Effector memory CD8-positive, alpha-beta T cell (primary cell): ENCODE measurements at places on chromosomes 5 and 9.

DNA sequence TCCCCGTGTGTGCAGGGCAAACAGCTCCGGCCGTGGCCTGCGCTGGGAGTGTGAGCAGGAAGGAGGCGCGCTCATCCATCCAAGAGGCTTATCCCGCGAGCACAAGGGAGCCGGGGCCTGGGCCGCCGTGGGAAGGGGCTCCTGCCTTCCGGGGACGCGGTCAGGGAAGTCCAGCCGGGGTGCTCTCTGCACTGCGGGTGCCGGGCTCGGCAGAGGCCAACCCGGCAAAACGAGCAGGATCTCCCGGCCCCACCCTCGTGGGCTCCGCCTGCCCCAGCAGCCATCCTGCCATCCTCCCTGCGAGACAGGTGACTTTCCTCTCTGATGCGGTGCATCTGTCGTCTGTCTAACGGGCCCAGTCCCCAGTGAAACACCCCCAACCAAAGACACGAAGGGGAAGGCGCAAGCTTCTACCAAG lies 244.2 kb downstream of the AUH start:
- no peak for DNase-seq

GRCh38 chr9:5983042-5983441 lies 32.4 kb downstream of the RANBP6 start:
- DNase-seq: no peak

DNA sequence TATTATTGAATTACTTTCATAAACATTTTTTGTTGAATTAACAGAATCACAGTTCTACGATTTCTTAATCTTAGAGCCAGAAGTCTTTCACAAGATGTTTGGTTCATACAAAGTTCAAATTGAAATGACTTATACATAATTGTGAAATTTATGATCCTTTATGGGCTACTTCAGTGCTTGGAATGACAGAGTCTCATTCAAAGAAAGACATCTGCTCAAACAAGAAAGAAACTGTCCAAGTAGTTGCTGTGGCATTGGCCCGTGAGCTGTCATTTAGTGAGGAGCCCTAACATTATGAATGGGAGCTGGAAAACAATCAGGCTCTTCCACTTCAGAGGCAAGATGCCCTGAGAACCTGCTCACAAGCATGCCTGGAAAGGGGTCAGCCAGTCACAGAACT lies 63.4 kb downstream of the AUH start:
- no peak for DNase-seq

DNA sequence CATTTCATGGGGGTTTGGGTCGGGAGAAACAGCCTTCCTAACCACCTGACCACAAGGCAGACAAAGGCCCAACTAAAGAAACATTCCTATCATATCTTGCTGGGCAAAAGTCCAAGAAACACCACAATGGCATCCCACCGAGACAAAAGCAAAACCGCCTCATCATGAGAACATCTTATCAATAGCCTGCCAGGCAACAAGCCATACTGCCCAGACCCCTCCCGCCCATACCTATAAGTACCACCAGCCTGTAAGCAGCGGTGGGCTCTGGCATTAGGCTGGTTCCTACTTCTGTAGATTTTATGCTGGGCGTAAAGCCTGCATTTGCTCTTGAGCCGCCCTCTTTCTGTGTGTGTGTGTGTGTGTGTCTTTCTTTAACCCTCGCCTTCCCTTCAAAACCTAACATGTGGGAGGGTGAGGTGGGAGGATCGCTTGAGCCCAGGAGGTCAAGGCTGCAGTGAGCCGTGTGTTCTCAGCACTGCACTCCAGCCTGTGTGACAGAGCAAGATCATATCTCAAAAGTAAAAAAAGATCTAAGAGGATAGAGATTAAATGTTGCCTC lies 56.9 kb downstream of the PDE6A start:
- DNase-seq: no peak

- DNase-seq: peak; percentile 81
Observed at GRCh38 chr5:179559284-179560252, 9.2 kb downstream of the RUFY1 start.

DNA sequence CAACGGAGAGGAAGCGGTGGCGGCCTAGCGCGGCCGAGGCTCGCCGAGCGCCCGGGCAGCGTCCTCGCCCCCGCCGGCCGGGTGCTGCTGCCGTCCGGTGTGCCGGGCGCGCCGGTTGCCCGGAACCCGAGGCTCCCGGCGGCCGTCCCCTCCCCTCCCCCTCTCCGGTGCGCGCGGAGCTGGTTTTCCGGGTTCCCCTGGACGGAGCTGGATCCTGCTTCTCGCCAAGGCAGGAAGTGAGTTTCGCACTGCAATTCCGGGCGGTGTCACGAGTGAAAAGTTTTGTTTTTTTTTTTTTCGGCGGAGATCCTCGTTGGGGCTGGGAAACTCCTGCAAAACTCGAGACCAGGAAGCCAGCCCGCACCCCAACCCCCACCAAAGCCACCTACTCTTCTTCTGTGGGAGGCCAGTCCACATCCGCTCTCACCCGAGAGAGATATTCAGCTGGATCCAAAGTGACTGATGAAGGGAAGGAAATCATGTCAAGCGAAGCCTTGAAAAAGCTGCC lies at the start of gene ERBIN:
ERBIN (plus strand) TSS at position 300 of the 508 bp plus-strand sequence. CDS start 66,144 bp downstream, outside the sequence.
- DNase-seq: peak; percentile 57

DNA sequence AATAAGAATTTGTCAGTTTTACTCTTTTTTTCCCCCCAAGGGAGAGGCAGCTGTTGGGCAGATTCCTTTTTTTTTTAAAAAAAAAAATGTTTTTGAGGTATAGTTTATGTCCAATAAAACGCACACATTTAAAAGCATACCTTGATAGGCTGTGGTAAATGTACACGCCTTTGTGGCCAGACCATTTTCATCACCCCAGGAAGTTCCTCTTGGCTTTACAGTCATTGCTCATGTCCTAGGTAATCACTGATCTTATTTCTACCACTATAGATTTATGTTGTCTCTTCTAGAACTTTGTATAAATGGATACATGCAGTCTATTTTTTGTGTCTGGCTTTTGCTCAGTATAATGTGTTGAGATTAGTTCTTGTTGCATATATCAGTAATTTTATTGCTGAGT lies 9.8 kb downstream of the SUB1 start:
- DNase-seq: no peak

GRCh38 chr9:113873926-113874325 lies 2.2 kb upstream of the ZNF618 start:
- DNase-seq: no peak

DNA sequence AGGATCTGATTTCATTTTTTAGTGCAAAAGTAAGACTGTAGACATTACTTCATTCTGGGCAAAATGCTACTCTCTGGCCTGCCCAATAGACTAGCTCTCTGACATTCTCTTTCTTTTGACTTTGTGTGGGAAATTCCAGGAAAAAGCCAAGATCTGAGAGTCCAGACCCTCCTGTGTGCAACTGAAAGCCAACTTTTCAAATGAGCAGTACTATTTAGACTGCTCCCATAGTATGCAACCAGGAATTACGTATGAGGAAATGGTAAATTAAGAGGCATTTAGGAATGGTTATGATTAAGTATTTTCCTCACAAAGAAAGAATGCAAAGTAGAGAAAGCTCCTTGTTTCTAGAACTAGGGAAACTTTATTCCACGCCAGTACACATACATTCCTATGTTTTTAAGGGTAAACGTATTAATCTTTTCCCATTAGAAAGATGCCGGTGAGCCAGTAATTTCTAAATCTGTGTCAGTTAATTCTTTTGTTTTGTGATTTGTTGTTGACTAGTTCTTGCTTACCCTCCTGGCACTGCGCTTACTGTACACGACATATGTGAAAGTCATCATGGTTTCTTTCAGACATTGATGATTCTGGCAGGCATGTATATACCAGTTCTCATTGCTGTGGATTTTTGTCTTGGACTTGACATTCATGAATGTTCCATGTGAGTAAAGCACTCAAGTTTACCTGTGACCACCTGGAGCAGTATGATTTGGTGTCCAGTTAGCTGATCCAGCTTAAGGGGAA lies 56.0 kb downstream of the AOPEP start:
- no peak for DNase-seq

DNA sequence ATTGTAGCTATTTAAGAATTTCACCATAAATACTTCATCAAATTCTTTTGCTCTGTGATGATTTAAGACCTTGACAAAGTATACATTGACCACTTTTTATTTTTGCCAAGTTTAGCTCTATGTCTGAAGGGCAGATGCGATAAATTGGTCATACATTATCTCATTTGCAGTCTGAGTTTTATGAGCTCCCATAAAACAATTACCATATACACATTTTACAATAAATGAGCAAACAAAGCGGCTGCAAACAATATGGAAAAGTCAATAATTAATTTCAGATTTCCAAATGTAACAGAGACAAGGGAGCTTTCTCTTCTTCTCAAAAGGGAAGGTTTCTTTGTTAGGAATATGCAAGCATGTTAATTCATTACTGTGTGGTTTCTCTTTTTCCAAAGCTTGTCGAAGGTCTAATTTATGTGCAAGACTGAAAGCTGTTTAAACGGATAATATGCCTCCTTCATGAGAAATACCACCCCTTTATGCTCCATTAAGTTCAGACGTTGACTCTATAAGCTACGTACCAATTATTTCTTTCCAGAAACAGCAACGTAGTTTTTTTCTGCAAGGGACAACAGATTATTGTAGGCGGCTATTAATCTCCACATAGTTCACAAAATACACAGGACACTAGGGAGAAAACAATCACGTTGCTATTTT lies 7.0 kb upstream of the IZUMO3 start:
- no peak for DNase-seq

DNA sequence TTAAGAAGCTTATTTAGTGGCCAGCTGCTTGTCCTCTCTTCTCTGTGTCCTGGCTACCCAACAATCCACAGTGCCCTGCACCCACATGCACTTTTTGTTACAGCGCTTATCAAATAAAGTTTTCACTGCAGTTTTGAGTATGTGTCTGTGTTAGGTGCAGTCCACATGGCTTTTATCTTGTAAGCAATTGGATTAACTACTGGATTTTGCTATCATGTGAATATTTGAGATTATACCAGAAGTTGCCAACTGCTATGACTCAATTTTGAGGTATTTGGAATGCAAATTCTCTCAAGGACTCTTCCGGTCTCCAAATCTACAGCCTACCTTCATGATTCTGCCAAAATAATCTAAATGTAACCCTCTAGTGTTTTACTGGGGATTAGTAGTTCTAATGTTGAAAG lies 690.2 kb downstream of the NR2F1-AS1 start:
- no peak for DNase-seq

GRCh38 chr9:21570643-21571275 lies 88.6 kb upstream of the IFNE start:
- no peak for DNase-seq

GRCh38 chr5:102811972-102812371 lies 56.9 kb downstream of the PAM start:
- no peak for DNase-seq

GRCh38 chr5:123217173-123217572 lies 128.1 kb downstream of the PRDM6 start:
- DNase-seq: no peak

- DNase-seq: no peak
Observed at GRCh38 chr5:1504069-1504595, 19.6 kb downstream of the LPCAT1 start.

DNA sequence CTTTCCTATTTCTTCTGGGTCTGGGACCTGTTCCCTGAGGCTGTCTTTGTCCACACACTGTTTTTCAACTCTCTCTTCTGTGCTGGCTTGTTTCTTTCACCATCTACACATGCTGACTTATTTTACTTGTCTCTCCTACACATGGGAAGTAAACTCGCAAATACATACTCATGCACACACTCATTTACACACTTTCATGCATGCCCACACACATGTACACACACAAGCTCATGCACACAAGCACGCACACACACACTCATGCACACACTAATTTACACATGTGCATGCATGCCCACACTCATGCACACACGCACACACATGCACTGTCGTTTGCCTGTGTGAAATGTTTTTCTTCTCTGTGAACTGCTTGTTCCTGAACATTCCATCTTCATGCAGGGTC lies 169.0 kb downstream of the IRX2 start:
- DNase-seq: no peak

- no peak for DNase-seq
Observed at GRCh38 chr9:125663127-125663526, 43.9 kb downstream of the MAPKAP1 start.
